ENCODE measurements at places on chromosomes 3 and 15.

GRCh38 chr3:186679151-186679550 is 13.3 kb downstream of the HRG start:
- DNase-seq: no peak

GRCh38 chr15:74328331-74329056 is 39.0 kb downstream of the CYP11A1 start:
- DNase-seq: no peak

GRCh38 chr3:48891606-48892005 is 7.1 kb downstream of the SLC25A20 start:
- no peak for DNase-seq

DNA sequence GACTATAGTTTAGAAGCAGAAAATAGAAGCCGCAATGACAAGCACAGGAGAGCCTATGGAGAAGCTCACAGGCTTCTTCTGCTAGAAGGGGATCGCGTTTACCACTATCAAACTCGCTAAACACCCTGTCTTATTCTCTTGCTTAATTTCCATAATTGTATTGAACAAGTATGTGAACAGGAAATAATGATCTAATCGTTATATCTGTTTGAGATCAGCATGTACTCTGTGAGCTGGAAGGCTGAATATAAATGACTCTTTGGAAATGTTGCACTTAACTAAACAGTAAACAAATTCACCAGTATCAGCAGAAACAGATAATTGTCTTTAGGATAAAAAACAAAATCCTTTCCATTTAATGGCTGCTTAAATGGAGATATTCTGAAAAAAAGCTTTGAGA is 15.0 kb downstream of the NEK10 start:
- no peak for DNase-seq

GRCh38 chr15:39202641-39203040 is 378.2 kb upstream of the THBS1 start:
- DNase-seq: no peak
